Prostate gland (tissue), 2 donors: ENCODE measurements at places on chromosomes 6 and 20. TPM values are rescaled to one million over a fixed set of nuclear protein-coding genes. Genes with fewer than 3 reads are reported as not detected.
A peak's percentile ranks its signal among the peaks of the same experiment; 100 is the strongest.

The THBS2 gene
- 3.3 TPM for total RNA-seq

The PTPN1 gene
- total RNA-seq = 46.6 TPM

The SPATS1 gene
- not detected for total RNA-seq

The RFX6 gene
- 0.74 TPM for total RNA-seq

The FOXF2 gene
- total RNA-seq = 4.9 TPM

- no peak overlapping the region for H3K27ac ChIP-seq
- no peak overlapping the region for H3K4me3 ChIP-seq
- no peaks in the 10 kb centered on the region for H3K4me1 ChIP-seq
- no peak for DNase-seq
- no peaks in the 10 kb centered on the region for H3K36me3 ChIP-seq
These were observed 625.7 kb upstream of the PTCHD4 start for GRCh38 chr6:48736501-48737206.

DNA sequence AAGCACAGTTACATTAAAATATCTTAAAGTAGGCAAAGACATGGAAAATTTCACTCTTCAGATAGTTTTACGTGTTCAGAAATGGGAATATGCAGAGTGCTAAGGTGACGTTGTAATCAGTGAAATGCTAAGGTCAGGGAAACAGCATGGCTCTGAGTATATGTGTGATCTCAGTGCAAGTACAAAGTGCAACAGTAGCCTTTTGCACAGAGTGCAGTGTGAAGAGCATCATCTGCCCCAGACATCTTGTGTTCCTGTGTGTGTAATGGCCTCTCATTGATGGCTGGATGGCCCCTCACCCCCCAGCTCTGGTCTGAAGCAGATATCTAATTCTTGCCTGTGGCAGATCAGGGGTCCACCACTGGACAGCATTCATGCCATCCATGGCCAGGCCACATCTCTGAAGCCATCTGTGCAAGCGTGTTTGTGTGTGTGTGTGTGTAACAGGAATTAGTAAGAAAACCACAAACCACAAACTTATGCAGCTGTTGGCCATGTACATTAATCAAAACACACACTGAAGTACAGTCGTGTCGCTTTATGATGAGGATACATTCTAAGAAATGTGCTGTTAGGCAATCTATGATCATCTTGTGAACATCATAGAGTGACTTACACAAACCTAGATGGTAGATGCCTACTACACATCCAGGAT, 165.1 kb downstream of the RALGAPA2 start:
- no peak overlapping the region for H3K4me3 ChIP-seq
- no peaks in the 10 kb centered on the region for H3K4me1 ChIP-seq
- H3K36me3 ChIP-seq = no peaks in the 10 kb centered on the region
- H3K27me3 ChIP-seq = no peaks in the 10 kb centered on the region

- no peak overlapping the region for H3K27ac ChIP-seq
- H3K4me3 ChIP-seq = no peak overlapping the region
These were observed 214.1 kb downstream of the COL12A1 start for GRCh38 chr6:74991573-74992332.

- DNase-seq = no peak
- H3K27ac ChIP-seq = no peak overlapping the region
- H3K36me3 ChIP-seq = no peaks in the 10 kb centered on the region
- no peaks in the 10 kb centered on the region for H3K27me3 ChIP-seq
These were observed 76.8 kb downstream of the SAMD5 start for GRCh38 chr6:147585256-147585655.

- H3K4me1 ChIP-seq = peaks cover 6% of the 10 kb centered on the region
- no peaks in the 10 kb centered on the region for H3K36me3 ChIP-seq
- H3K4me3 ChIP-seq = no peak overlapping the region
- H3K27ac ChIP-seq = no peak overlapping the region
- H3K27me3 ChIP-seq = no peaks in the 10 kb centered on the region
These were observed 24.5 kb downstream of the SRSF3 start for GRCh38 chr6:36618366-36619355.

DNA sequence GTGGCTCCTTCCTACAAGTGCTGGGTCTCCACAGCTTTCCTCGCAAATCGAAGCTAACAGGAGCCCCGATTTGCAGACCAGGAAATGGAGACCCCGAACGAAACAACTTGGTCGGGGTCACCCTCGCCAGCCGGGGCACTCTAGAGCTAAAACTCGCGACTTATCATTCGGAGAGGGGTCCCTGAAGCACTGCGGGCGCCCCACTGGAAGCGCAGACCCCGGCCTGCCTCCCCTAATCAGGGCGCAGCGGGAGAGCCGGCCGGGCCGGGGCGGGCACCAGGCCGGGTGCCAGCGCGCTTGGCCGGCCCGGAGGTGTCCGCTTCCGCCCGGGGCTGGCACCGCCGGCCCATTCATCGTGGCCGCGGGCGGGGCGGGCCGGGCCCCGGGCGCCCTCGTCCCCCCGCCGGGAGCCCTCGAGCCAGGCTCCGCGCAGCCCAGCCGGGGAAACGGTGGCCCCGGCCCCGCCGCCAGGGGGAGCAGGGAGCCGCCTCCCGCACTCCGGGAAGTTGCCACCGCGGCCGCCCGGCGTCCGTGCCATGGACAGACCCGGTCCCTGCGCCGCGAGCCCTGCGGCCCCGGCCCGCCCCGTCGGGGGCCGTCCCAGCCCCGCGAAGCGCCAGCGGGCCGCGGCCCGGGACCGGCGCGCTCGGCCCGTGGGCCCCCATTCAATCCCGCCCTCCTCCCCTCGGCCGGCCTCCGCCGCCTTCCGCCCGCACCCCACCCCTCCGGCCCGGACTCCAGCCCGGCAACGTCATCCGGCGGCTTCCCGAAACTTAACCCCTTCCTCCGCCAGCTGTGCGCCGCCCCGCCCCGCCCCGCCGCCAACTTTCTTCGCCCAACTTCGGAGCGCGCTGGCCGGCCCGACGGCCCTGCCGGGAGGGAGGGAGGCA, 961 bp downstream of the RRBP1 start:
- DNase-seq = peak; percentile 73
- H3K4me1 ChIP-seq = peaks cover 2% of the 10 kb centered on the region
- H3K27ac ChIP-seq = peak overlapping the region; percentile 86

GRCh38 chr6:43924222-43924702, 154.3 kb downstream of the VEGFA start:
- no peaks in the 10 kb centered on the region for H3K4me1 ChIP-seq
- H3K27me3 ChIP-seq = no peaks in the 10 kb centered on the region
- no peaks in the 10 kb centered on the region for H3K36me3 ChIP-seq
- H3K27ac ChIP-seq = no peak overlapping the region
- no peak for DNase-seq
